ENCODE measurements at places on chromosomes 2 and 18.

DNA sequence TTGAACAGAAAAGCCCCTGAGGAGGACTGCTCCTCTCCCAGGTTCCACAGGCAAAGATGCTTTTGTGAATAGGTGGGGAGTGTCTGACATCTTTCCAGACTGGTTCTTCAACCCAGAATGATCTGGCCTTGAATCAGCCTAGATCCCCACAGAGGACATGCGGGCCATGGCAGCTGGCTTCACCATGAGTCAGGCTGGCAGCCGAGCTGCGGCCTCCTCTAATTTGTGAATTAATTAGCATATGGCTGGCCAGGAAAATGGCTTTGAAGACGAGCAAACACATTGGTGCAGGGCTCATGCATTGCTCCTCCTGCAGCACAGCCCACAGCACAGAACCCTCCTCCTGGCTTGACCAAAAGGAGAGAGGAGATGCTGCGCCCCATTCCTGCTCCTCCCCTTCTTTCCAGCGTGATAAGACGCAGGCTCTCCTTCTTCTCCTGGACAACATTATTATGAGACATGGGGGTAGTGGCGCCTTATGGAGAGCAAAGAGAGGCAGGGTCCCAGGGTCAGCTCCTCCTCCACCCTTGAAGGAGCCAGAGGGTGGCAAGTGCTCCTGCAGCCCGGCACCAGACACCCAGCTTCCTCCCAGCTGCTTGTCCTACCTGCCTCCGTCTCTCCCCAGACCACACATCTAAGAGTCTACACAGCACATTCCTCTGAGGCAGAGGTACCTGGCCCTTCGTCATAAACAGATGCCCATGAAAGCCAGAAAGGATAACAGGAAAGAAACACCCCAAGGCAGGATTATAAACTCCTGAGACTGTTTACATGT lies 66.7 kb downstream of the EDAR start:
- no peak for DNase-seq

DNA sequence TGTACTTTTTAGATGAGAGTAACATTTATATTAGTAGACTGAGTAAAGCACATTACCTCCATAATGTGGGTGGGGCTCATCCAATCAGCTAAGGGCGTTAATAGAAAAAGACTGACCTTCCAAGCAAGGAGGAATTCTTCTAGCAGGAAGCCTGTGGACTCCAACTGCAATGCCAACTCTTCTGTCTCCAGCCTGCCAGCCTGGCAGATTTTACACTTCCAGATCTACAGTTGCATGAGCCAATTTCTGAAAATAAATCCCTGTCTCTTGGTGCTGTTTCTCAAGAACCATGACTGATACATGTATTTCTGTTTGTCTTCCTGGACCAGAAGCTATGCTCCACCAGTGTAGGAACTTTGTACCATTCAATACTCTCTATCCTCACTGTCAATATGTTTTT lies 69.0 kb upstream of the LMAN1 start:
- no peak for DNase-seq

DNA sequence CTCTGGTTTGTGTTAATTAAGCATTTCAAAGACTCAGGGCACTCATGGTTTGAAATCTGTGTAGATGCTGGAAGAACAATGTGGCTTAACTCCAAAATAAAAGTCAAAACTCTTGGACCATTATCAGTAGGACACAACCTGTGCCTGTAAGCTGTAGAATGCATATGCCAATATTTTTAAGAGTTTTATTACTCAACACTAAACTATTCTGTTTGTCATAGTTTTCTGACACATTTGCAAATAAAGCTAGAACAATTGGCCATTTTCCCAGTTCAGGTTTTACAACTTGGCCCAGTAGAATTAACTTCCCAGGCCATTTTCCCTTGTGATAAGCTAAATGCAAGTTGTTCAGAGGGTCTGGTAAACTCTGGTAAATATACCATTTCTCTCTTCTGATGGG lies 713.1 kb downstream of the CBLN2 start:
- DNase-seq: no peak

- no peak for DNase-seq
Observed at GRCh38 chr2:1985571-1985970, 241.3 kb upstream of the PXDN start.

GRCh38 chr2:217120429-217120828 lies 260.6 kb upstream of the TNP1 start:
- no peak for DNase-seq

- no peak for DNase-seq
Observed at GRCh38 chr2:26598996-26599373, 42.2 kb downstream of the CIB4 start.

GRCh38 chr2:148987286-148987685 lies 51.2 kb upstream of the LYPD6B start:
- DNase-seq: no peak

- DNase-seq: no peak
Observed at GRCh38 chr2:240996161-240996833, 2.1 kb upstream of the SNED1 start.

- DNase-seq: no peak
Observed at GRCh38 chr2:200615247-200615646, 29.4 kb downstream of the AOX1 start.

GRCh38 chr18:5709476-5710095 lies 165.8 kb upstream of the EPB41L3 start:
- DNase-seq: no peak

GRCh38 chr2:200025717-200026116 lies 70.3 kb downstream of the MAIP1 start:
- no peak for DNase-seq

DNA sequence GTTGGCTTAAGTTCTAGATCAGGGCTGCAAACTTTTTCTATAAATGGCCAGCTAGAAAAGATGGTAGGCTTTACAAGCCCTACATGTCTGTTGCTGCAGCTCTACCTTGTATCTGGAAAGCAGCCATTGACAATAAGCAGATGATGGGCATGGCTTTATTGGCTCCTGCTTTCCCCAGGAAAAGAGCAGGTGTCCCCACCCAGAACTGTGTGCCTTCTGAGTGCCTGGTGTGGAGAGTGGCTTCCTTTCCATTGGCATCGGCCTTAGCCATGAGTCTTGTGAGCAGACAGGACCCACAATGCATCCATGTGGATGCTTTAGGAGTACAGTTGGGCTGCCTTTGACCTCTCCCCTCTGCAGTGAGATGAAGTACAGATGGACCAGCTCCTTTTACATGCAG lies 120.2 kb downstream of the CD8B2 start:
- DNase-seq: no peak

- no peak for DNase-seq
Observed at GRCh38 chr2:95041824-95042442, 16.4 kb downstream of the MAL start.

DNA sequence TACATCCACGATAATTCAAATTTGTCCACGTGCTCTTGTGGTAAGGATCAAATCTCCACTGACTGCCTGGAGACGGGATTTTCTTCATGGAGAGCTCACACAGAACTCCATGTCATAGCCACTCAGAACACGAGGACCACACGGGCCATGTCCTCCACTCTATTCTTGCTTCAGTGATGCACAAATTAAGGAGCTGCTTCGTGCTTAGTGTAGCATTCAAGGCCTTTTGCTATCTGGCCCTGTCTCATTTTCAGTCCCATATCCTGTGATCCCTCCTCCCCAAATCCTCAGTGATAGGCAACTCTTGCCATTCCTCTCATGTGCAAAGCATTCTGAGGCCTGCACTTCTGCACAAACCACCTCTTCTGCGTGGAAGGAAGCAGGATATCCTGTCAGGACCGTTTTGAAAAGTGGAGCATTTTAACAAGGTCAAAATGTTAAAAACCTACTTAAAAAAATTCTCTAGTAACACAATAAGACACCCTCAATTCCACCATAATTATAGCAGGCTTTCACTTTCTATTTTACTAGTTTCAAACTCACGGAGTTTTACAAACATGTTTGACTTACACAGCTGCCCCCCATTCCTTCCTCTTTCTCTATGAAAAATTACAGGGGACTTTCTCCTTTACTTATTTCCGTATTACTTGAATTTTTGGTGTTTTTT lies 35.2 kb downstream of the ST3GAL5 start:
- DNase-seq: peak; percentile 34

GRCh38 chr2:225031599-225031998 lies 10.7 kb downstream of the DOCK10 start:
- no peak for DNase-seq

DNA sequence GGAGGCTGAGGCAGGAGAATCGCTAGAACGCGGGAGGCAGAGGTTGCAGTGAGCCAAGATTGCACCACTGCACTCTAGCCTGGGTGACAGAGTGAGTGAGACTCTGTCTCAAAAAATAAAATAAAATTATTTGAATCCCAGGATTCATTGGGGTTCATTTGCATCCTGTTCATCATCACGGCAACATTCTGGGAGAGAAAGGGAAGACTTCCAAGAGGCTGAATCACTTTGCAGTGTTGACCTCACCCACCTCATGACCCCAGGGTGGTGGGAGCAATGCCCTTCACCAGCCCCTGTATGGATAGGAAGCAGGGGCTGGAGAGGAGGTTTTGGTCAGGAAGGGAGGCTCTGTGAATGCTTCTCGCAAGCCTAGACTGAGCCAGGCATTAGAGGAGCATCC lies 195.6 kb downstream of the CTIF start:
- no peak for DNase-seq

DNA sequence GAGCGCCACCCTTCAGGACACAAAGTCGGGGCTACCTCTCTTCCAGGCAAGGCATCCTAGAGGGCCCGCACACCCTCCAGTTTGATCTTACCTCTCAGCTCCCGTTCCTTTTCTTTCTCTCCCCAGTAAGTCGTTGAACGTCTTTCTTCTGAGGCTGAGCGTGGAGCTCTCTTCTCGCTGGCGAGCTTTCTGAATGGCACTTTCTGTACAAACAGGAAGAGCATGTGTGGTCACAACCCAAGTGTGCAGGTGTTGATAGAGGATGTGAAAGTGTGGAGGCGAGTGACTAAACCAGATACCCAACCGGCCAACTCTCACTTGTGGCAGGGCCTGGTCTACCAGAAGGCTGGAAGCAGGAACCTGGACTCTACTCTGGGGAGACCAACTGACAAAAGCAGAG lies at the start of gene AFF3:
AFF3 (minus strand) TSS at position 198 of the 400 bp plus-strand sequence. CDS start 38,136 bp downstream, outside the sequence.
- DNase-seq: peak; percentile 81

DNA sequence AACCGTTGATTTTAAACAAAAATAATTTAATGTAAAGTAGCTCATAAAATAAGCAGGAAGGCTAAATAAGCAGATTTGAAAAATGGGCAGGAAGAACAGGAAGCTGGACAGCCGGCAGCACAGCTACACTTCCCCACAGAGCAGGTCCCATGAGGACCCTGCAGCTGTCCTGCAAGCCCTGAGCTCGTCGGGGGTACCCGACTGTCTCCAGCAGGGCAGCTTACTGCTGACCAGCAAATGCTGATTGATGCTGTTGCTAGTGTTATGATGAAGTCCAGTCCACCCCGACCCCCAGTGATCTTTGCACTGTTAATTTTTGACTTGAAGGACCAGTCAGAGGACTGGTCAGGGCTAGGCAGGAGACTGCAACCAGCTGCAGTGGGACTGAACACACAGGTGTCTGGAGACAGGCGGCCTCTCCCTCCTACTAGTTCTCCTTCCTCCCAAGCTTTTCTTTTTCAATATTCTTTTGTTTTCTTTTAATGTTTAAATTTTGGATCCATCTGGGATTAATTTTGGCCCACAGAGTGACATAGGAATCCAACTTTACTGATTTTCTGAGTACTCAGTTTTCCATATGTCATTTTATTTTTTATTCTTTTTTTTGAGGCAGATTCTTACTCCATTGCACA lies 27.7 kb downstream of the POLE4 start:
- DNase-seq: no peak

DNA sequence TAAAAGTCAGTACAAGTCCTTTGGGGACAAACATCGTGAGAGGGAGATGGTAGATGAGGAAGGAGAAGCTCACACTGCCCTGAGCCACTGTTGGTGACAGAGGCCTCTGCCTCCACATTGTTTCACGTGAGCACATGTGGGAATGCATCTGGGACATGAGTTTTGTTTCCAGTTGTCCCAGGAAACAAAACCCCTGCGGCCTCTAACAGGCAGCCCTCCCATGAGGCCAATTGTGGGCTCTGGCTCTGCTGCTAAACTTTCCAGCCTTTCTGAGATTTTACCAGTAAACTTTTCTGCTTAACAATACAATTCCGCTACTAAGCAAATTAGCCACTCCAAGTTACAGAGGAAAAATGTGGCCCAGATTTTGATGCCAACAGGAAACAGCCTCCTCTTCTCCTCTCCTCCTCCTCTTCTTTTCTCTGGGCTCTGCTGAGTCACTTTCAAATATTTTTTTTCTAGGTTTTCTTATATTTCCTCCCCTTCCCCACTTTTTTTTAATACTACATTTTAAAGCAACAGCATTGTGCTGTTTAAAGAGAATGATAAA lies 23.4 kb upstream of the LRRC30 start:
- DNase-seq: no peak

GRCh38 chr2:5742126-5742525 lies 49.9 kb downstream of the SOX11 start:
- DNase-seq: no peak

- DNase-seq: no peak
Observed at GRCh38 chr18:7859122-7859521, 292.0 kb downstream of the PTPRM start.

- no peak for DNase-seq
Observed at GRCh38 chr2:239305222-239305575, 95.6 kb downstream of the HDAC4 start.

GRCh38 chr2:174748948-174749347 lies 15.3 kb downstream of the CHRNA1 start:
- DNase-seq: peak; percentile 54

DNA sequence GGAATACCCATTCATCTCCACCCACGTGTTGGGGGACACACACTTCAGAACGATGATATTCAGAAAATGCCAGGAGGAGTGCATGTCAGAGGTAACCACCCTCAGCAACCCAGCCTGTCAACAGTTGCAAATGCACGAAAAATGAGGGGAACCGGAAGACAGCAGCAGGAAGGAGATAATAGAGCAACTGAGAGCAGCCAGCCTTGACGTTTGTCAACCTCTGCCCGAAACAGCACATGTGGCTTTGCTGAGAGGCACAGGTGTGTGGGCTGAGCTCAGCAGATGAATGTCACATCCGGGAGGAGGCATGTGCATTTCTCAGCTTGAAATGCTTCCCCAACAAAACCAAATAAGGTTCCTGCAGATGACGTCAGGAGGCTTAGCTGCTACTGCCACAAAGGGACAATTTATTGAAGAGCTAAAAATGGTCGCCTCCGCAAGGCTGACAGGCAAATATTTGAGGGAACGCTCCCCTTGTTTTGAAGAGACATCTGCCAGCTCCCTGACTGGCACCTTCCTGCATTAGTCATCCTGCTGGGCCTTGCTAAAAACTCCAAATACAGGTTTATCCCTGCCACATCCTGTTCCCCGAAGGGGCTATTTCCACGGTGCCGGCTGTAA lies 419.0 kb downstream of the NBAS start:
- DNase-seq: peak; percentile 83

DNA sequence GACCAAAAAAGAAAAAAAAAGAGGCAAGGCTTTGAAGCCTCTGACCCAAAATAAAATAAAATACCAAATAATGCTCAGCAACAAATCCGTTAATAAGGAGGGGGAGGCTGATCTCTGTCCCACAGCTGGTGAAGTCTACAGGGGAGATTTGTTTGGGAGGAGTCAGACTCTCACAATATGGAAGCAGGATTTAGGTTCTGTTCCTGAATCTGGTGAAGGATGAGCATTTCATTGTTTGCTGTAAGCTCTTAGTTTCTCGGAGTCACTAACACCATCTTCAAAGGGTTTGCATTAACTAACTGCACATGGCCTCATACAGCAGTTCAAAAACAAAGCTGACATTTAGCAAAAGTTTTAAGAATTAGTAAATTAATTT lies 339.4 kb upstream of the TNP1 start:
- DNase-seq: no peak

GRCh38 chr2:55751966-55752365 lies 58.3 kb upstream of the PNPT1 start:
- DNase-seq: no peak
